Naive thymus-derived CD4-positive, alpha-beta T cell (primary cell): ENCODE measurements at places on chromosomes 5 and 9.

GRCh38 chr5:83715236-83716065 is 5.2 kb downstream of the HAPLN1 start:
- no peaks in the 10 kb centered on the region for H3K4me1 ChIP-seq
- no peaks in the 10 kb centered on the region for H3K36me3 ChIP-seq
- DNase-seq = no peak
- no peak overlapping the region for H3K4me3 ChIP-seq
- no peak overlapping the region for H3K27ac ChIP-seq
- H3K27me3 ChIP-seq = no peaks in the 10 kb centered on the region

- DNase-seq = no peak
- no peaks in the 10 kb centered on the region for H3K36me3 ChIP-seq
- H3K27me3 ChIP-seq = no peaks in the 10 kb centered on the region
- no peak overlapping the region for H3K27ac ChIP-seq
- no peaks in the 10 kb centered on the region for H3K4me1 ChIP-seq
- H3K4me3 ChIP-seq = no peak overlapping the region
These were observed 128.0 kb upstream of the MSX2 start for GRCh38 chr5:174596429-174596828.

- H3K36me3 ChIP-seq = no peaks in the 10 kb centered on the region
- no peak for DNase-seq
- H3K27me3 ChIP-seq = no peaks in the 10 kb centered on the region
These were observed 53.3 kb upstream of the ATP10B start for GRCh38 chr5:160905285-160905684.

GRCh38 chr9:26813247-26813646 is 79.4 kb downstream of the CAAP1 start:
- no peaks in the 10 kb centered on the region for H3K36me3 ChIP-seq
- H3K4me3 ChIP-seq = no peak overlapping the region
- H3K4me1 ChIP-seq = no peaks in the 10 kb centered on the region
- no peaks in the 10 kb centered on the region for H3K27me3 ChIP-seq
- no peak for DNase-seq

- no peak overlapping the region for H3K4me3 ChIP-seq
- no peaks in the 10 kb centered on the region for H3K36me3 ChIP-seq
- H3K4me1 ChIP-seq = no peaks in the 10 kb centered on the region
- no peak overlapping the region for H3K27ac ChIP-seq
- no peaks in the 10 kb centered on the region for H3K27me3 ChIP-seq
- DNase-seq = no peak
These were observed 90.5 kb downstream of the KCNT1 start for GRCh38 chr9:135792268-135793128.

DNA sequence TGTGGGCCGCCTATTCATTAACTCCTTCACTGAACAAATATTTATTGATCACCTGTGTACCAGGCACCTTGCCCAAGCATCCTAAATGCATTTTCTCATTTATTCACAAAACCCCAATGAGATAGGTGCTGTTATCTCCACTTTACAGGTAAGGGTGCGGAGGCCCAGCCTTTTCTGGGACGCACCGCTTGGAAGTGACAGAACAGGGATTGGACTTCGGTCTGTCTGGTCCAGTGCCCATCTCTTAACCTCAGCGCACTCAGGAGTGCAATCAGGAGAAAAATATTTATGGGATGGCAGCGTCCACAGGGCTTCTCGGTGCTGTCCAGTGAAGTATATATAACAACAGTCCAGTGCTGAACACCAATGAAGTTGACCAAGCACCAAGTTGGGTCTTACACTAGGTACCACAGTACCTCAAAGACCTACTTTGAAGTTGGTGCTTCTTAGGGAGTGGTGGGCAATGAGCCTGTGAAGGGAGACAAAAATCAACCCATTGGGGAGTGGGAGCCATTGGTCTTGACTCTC is 18.9 kb upstream of the GARNL3 start:
- no peak overlapping the region for H3K27ac ChIP-seq
- H3K36me3 ChIP-seq = no peaks in the 10 kb centered on the region

DNA sequence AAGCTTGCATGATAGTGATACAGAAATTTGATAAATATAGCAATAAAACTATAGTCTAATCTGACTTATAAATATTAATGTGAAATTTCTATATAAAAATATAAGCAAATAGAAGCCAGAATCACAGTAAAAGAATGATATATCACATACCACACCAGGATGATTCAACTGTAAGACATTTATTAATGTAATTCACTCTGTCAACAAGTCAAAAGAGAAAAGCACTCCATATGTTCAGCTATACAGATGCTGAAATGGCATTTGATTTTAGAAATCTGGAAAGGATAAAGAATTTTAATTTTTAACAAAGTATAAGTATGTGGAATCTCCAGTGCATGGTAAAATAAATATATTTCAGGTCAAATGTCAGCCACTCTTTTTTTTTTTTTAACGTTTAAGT is 372.4 kb downstream of the KCNN2 start:
- no peaks in the 10 kb centered on the region for H3K4me1 ChIP-seq
- H3K27ac ChIP-seq = no peak overlapping the region
- no peak for DNase-seq
- no peak overlapping the region for H3K4me3 ChIP-seq
- H3K27me3 ChIP-seq = no peaks in the 10 kb centered on the region
- no peaks in the 10 kb centered on the region for H3K36me3 ChIP-seq

DNA sequence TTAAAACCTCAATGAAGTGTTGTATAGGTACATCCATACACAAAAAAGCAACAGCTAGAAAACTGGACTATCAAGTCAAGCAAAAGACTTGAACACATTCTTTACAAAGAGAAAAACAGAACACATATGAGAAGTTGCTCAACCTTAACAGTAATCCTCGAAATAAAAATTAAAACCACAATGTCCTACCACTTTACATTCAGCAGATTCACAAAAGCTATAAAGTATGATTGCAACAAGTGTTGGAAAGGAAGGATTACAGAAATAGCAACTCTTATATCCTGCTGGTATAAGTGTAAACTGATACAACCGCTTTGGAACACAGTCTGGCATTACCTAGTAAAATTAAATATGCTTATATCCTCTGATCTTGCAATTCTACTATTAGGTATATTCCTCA is 28.5 kb upstream of the GOLGA1 start:
- H3K36me3 ChIP-seq = no peaks in the 10 kb centered on the region
- peak overlapping the region; percentile 25 for H3K27ac ChIP-seq
- H3K27me3 ChIP-seq = no peaks in the 10 kb centered on the region
- peaks cover 19% of the 10 kb centered on the region for H3K4me1 ChIP-seq

GRCh38 chr5:28313321-28313951 is 1275.0 kb upstream of the CDH9 start:
- H3K4me1 ChIP-seq = no peaks in the 10 kb centered on the region
- H3K4me3 ChIP-seq = no peak overlapping the region
- H3K36me3 ChIP-seq = no peaks in the 10 kb centered on the region
- no peak overlapping the region for H3K27ac ChIP-seq
- H3K27me3 ChIP-seq = no peaks in the 10 kb centered on the region

- DNase-seq = no peak
These were observed 494 bp upstream of the DOCK2 start for GRCh38 chr5:169636477-169637084.

- H3K4me3 ChIP-seq = no peak overlapping the region
- H3K27ac ChIP-seq = no peak overlapping the region
- H3K27me3 ChIP-seq = no peaks in the 10 kb centered on the region
- DNase-seq = no peak
- H3K4me1 ChIP-seq = no peaks in the 10 kb centered on the region
- H3K36me3 ChIP-seq = no peaks in the 10 kb centered on the region
These were observed 29.0 kb upstream of the ENTREP1 start for GRCh38 chr9:69295872-69296552.

- no peak overlapping the region for H3K27ac ChIP-seq
- H3K27me3 ChIP-seq = no peaks in the 10 kb centered on the region
- H3K36me3 ChIP-seq = no peaks in the 10 kb centered on the region
- no peak overlapping the region for H3K4me3 ChIP-seq
- DNase-seq = no peak
These were observed 91.6 kb upstream of the FSTL4 start for GRCh38 chr5:133703935-133704334.

- H3K27ac ChIP-seq = no peak overlapping the region
- no peak for DNase-seq
- no peaks in the 10 kb centered on the region for H3K27me3 ChIP-seq
- H3K4me1 ChIP-seq = no peaks in the 10 kb centered on the region
- no peak overlapping the region for H3K4me3 ChIP-seq
These were observed 92.2 kb upstream of the MAMDC2 start for GRCh38 chr9:69951411-69951810.

- H3K27ac ChIP-seq = no peak overlapping the region
- no peaks in the 10 kb centered on the region for H3K27me3 ChIP-seq
- DNase-seq = no peak
- no peak overlapping the region for H3K4me3 ChIP-seq
- no peaks in the 10 kb centered on the region for H3K4me1 ChIP-seq
These were observed 417.7 kb downstream of the GADD45G start for GRCh38 chr9:90022474-90022873.

GRCh38 chr5:90356176-90356575 is 53.4 kb downstream of the CETN3 start:
- no peaks in the 10 kb centered on the region for H3K4me1 ChIP-seq
- DNase-seq = no peak
- no peaks in the 10 kb centered on the region for H3K27me3 ChIP-seq
- no peak overlapping the region for H3K4me3 ChIP-seq
- H3K27ac ChIP-seq = no peak overlapping the region

DNA sequence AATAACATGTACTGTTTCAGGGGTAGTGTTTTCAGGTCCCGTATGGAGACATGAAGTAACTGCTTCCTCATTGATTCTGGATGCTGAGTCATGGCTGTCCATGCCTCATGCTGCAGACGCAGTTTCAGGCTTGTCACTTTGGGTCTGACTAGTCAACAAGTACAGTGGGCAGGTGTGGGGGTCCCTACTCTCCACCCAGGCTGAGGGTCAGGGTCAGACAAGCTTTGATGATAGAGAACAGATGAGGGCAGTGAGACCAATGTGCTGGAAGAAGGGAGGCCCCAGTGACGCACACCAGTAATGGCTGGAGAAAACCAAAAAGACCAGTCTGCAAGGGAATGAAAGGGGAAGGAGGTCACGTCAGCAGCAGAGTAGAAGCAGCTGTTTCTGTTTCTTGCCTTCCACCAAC is 80.0 kb upstream of the NFIL3 start:
- no peak overlapping the region for H3K27ac ChIP-seq
- H3K36me3 ChIP-seq = no peaks in the 10 kb centered on the region
- DNase-seq = no peak
- H3K4me1 ChIP-seq = no peaks in the 10 kb centered on the region

GRCh38 chr5:24786108-24786507 is 141.3 kb upstream of the CDH10 start:
- no peak overlapping the region for H3K4me3 ChIP-seq
- H3K27me3 ChIP-seq = no peaks in the 10 kb centered on the region
- no peaks in the 10 kb centered on the region for H3K36me3 ChIP-seq
- DNase-seq = no peak
- H3K4me1 ChIP-seq = no peaks in the 10 kb centered on the region
- H3K27ac ChIP-seq = no peak overlapping the region

DNA sequence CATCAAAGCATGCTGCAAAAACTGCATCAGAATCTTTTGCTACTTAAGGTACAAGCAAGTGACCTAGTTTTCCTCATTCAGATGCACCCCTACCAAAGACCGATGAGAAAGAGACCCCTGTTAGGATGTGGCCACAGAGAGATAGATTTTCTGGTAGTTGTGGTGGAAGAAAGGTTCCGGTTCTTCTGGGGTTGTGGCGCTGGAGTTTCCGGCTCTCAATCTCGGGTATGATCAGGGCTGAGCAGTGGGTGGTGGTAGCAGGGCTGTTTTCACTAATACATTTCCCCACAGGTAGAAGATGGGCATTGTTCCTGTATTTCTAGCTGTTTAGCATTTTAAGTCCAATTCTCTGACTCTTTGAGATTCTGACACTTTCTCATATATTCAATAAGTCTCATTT is 58.4 kb downstream of the PCSK1 start:
- H3K27me3 ChIP-seq = no peaks in the 10 kb centered on the region
- no peaks in the 10 kb centered on the region for H3K4me1 ChIP-seq
- H3K27ac ChIP-seq = no peak overlapping the region
- DNase-seq = no peak

- H3K27me3 ChIP-seq = no peaks in the 10 kb centered on the region
- H3K27ac ChIP-seq = no peak overlapping the region
- peaks cover 37% of the 10 kb centered on the region for H3K4me1 ChIP-seq
- H3K36me3 ChIP-seq = no peaks in the 10 kb centered on the region
- peak; percentile 54 for DNase-seq
- no peak overlapping the region for H3K4me3 ChIP-seq
These were observed 120.2 kb upstream of the GRHPR start for GRCh38 chr9:37302277-37302676.

GRCh38 chr5:131481569-131481968 is 153.5 kb downstream of the RAPGEF6 start:
- H3K4me3 ChIP-seq = no peak overlapping the region
- peaks cover 9% of the 10 kb centered on the region for H3K36me3 ChIP-seq
- H3K4me1 ChIP-seq = peaks cover 6% of the 10 kb centered on the region
- no peaks in the 10 kb centered on the region for H3K27me3 ChIP-seq
- DNase-seq = no peak

DNA sequence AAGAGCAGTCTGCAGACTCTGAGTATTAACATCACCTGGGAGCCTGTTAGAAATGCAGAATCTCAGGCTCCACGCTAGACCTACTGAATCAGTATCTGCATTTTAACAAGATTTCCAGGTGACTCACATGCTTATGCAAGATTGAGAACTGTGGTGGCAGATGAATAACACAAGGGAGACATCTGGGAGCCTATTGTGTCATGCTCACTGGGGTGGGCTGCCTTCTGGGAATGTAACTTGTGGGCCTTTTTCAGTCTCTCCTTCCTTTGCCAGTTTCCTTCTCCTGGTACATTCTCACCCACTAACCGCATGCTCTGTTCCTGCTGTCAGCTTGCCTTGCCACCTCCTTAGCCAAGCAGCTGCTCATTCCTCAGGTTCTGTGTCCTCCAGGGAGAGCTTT is 176.6 kb upstream of the C9orf72 start:
- H3K4me1 ChIP-seq = no peaks in the 10 kb centered on the region
- no peak overlapping the region for H3K4me3 ChIP-seq
- DNase-seq = no peak
- no peaks in the 10 kb centered on the region for H3K27me3 ChIP-seq

DNA sequence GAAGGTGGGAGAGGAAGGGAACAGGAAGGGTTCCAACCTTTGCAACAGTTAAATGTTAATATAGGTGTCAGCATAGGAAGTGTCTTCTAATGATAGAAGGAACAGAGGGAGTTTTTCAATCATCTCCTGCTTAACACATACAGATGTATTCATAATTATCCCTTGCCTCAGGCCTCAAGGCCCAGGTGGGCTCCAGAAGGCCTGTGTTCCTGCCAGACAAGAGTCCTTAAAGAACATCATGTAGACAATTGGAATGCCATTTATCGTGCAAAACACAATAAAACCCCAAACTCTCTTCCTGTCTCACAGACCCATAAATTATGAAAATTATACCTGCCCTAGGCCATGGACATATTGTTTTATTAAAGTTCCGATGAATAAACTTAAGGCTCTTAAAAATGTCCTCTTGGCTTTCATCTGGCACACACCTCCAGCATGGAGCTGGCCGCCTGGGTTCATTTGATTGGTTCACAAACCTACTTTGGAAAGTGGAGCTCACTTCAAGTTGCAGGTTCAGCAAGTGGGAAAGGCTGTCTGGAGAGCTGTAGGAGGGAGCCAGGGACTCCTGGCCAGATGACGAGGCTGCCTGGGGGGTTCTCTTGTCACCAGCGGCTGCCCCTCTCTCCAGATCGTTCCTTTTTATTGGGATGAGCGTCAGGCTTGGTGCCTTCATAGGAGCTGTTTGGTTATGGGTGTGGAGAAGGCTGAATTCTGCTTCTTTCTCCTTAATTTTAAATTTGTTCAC is 17.5 kb downstream of the SPRY4 start:
- no peaks in the 10 kb centered on the region for H3K36me3 ChIP-seq
- DNase-seq = no peak
- no peak overlapping the region for H3K4me3 ChIP-seq
- H3K27me3 ChIP-seq = no peaks in the 10 kb centered on the region
